ENCODE measurements at places on chromosomes 4 and X.
A peak's percentile ranks its signal among the peaks of the same experiment; 100 is the strongest.

- DNase-seq = no peak
Observed at GRCh38 chr4:110296892-110297291, 98.5 kb upstream of the ELOVL6 start.

GRCh38 chrX:110318664-110318968 lies 731 bp upstream of the AMMECR1 start:
- DNase-seq = no peak

DNA sequence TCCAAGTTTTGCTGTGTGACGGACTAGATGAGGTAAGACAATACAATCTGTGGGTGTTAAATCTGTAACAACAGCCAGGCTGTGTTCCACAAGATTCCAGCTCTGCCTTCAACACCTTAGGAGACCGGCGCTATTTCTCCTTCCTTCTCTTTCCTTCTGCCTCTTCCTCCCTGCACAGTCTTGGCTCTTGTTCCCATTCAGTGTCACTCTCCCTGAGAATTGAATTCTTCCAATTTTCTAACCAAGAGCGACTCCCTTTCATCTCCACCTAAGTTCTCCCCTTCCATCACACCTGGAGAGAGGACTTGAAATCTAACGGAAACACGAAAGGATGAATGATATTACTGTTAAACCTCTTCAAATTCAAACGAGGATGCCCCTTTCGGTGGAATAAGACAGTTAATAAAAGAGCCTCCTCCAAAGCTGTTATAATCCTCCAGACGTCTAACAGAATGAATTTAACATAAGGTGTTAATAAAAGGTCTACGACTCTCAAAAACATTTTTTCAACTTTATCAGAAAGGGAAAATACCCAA lies 2.7 kb downstream of the EPHA5 start:
- no peak for DNase-seq

GRCh38 chrX:23344238-23344903 lies 9.7 kb downstream of the PTCHD1 start:
- no peak for DNase-seq

- no peak for DNase-seq
Observed at GRCh38 chr4:169852481-169852880, 94.7 kb upstream of the HPF1 start.

- no peak for DNase-seq
Observed at GRCh38 chr4:5188130-5188529, 136.8 kb downstream of the STK32B start.

DNA sequence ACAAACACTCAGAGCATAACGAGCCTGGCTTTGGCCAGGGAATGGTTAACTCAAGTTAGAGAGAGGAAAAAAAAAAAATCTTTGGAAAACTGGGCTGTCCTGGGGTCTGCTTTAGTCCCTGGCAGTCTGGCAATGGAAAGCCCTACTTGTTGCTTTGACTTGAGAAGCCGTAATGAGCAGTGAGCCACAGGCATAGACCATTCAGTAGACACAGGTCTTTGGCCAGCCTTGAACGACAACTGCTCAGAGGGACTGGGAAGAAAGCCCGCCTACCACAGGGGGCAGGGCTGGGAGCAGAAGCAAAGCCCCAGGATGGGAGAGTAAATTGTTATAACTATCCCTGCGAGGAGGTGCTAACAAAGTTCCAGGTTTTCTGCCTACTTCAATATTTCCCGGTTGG lies 25.9 kb downstream of the SLC25A43 start:
- DNase-seq = no peak

GRCh38 chr4:180280726-180281297 lies 1962.4 kb upstream of the TENM3 start:
- no peak for DNase-seq

DNA sequence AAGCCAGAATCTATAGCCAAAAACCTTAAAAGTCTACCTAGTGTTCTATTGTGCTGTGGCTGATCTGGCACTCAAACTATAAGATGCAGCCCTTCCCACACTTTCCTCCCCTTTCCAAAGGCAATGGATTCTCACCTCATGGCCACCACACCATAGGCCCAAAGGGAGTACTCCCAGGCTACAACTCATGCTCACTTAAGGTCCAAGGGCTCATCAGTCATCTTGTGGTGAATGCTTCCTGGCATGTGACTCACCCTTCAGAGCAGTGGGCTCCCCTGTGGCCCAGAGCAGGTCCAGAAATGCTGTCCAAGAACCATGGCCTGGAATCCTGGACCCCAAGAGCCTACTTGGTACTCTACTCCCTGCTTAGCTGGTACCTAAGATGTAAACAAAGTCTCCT lies 181.0 kb downstream of the CHRDL1 start:
- DNase-seq = no peak

DNA sequence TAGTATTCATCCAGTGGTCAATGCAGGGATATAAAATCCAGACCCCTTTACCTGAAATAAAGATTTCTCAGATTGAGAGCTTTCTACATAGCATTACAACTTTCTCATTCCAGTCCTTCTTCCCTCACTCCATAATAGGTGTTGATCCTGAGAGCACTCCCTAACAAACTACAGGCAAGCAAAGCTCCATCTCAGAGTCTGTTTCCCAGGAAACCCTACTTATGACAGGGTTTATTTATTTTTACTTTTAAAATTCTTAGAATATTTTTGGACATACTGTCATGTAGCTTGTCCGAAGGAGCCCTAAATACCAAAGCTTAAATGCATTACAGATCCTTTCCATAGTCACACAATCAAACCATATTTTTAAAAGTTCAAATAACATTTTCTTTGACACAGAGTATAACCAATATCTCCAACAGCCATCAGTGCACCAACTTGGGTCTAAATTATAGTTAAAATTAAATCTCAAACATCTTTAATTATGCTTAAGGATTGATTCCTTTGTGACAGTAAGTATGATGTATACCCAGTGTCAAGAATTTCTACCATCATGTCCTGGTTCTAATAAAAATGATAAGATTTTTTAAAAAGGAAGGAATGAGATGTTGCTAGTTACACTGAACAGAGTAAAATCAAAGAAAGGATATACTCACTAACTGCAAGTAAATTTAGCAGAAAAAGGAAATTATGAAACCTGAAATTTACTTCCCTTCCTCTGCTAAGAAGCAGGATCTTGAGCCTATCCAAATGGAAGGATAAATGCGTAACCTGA lies 580.4 kb upstream of the ADGRL3 start:
- DNase-seq = no peak

DNA sequence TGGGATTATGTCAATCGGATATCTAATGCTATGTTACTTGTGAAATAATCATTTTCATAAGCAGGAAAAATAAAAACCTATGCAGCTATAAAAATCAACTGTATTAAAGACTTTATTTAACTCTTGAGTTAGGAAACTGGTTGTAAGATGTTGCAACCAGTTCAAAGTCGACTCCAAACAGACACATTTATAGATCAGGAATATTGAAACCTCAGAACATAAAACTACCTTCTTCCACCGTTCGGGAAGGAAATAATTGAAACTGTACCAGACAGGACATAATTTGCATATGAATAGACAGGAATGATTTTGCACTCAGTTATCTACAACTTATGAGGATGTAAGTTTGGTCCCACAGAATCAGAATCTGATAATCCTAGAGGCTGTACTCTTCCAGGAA lies 181.8 kb upstream of the STS start:
- DNase-seq = no peak

- no peak for DNase-seq
Observed at GRCh38 chr4:176968094-176968493, 175.4 kb upstream of the VEGFC start.

DNA sequence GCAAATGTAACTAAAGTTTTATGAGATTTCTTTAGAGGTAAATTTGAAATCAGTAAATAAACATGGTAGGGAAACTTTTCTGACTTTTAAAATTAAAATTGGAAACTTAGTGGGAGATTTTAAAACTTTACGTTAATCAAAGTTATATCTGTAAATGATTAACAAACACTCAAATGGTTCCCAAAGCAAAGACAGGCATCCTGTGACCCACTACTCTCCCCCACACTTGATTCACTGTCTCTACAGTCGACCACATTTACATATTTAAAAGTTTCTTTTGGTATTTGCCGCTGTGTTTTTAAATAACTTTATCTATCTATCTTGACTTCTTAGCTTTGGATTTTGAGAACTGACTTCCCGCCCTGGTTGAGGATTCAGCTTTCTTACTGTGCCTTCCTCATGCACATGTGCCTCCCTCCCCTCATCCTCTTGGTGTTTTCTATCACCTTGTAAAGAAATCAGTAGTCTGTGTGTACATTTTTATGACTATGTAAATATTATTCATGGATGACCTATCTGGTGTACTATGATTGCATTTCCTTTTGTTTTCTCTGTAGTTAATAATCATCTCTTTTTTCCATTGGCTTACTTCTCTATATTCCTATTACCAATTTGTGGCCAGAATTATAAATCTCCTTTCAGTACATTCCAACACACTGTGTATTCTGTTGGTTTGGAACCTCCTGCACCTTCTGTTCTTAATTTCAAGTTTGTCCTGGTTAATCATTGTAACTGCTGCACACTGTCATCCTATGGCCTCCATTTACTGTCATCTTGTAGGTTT lies 72.6 kb downstream of the WWC2 start:
- DNase-seq = no peak

GRCh38 chrX:16250296-16250695 lies 83.0 kb downstream of the MAGEB17 start:
- no peak for DNase-seq

GRCh38 chrX:25754399-25754798 lies 383.7 kb upstream of the MAGEB18 start:
- no peak for DNase-seq

DNA sequence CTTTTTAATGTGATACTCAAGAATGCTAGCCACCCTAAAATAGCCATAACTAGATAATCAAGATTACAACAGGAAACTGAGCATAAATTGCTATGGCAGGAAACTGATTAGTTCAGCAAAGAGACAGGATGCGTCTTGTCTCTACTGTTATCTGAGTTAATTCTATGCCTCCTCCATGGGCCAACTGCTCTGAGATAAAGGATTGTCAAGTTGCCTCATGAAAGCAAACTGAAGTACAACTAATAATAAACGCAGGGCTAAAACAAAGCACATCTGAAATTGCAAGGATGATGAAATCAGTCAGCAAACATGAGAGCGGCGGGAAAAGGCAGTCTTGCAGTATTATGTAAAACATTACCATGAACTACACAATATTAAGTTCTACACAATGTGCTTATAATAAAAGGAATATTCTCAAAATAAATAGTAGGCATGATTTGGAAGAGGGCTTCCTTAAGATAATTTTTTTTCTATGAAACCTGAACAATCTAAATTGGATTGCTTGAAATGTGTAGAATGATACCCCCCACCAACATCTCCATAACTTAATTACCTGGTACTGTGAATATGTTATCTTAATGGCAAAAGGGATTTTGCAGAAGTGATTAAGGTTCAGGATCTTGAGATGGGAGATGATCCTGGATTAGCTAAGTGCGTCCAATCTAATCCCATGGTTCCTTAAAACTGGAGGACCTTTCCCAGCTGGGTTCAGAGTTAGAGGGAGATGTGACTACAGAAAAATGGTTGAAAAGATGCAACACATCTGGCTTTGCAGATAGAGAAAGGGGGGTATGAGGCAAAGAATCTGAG lies 65.9 kb downstream of the ANTXR2 start:
- peak; percentile 8 for DNase-seq

DNA sequence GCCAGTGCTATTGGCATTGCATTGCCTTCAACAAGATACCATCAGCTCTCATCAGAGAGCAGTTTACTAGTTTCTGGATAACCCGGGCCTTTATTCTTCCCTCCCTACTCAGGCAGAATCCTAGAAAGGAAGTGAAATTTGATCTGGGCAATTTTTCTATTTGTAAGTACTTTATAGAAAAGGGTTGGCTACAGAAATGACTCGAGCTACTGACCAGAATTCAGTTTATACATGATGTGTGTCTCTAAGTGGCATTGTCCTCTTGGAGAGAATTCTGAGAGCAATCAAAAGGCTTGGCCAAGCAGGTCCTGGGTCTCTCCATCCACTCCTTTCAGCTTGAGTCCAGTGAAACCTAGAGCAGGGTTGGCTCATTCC lies 192.7 kb upstream of the LEF1 start:
- DNase-seq = no peak

- DNase-seq = no peak
Observed at GRCh38 chrX:100935767-100936166, 7.0 kb upstream of the XKRX start.

- DNase-seq = no peak
Observed at GRCh38 chrX:38837389-38837788, 36.1 kb downstream of the MID1IP1 start.

GRCh38 chr4:70994387-70995099 lies 1.1 kb downstream of the DCK start:
- no peak for DNase-seq

GRCh38 chrX:70437011-70437410 lies 7.6 kb upstream of the DLG3 start:
- DNase-seq = no peak

DNA sequence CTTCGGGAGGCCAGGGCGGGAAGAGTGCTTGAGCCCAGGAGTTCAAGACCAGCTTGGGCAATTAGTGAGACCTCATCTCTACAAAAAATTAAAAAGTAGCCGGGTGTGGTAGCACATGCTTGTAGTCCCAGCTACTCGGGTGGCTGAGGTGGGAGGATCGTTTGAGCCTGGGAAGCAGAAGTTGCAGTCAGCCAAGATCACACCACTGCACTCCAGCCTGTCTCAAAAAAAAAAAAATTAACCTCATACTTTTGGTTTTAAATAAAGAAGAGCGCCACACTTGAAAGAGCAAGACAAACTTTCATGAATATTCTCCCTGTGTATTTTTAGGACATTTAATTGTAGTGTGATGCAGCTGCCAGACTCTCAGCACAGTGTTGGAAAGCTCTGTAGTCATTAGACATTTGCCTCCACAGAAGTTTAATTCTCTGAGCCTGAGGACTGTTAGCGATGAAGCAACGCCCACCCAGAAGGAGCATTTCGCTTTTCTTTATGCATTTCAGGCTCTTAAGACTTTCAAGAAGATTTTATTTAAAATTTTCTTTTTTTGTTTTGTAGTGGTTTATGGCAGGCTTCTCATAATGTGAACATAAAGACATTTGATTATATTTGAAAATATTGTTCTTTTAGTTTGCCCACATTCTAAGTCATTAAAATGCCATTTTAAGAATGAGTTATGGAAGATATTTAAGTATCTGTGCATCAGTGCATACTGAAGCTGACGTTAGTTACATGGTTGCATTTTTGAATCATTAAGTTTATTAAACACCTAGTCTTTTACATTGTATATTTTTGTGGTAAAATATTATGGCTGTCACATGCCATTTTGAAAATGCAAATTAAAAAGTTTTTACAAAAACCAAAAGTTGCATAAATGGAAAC lies 45.8 kb downstream of the DCLK2 start:
- no peak for DNase-seq

GRCh38 chrX:132876523-132877338 lies 81.7 kb downstream of the HS6ST2 start:
- no peak for DNase-seq

DNA sequence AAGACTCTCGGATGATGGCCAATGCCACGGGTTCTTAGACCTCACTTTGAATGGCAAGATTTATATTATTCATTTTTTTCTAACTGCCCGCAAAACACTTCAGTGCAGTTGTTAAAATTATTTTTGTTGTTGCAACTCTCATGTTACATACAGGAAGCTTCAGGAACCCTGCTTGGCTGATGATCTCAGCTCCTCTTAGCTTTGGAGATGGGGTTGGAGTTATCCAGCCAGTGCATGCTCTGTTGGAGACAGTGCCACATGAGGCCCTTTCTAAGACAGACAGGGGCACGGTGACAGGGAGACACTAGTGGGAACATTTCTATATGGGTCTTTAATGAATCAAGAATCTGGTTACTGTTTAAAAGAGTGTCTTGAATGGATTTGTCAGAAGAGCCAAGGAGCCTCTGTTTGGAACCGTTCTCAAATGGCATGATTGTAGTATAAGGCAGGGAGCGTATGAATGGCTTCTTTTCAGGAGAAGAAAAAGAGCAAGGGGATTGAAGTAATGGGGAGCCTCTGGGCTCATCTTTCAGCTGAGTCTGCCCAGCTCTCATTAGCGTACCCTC lies 61.9 kb upstream of the ENPP6 start:
- no peak for DNase-seq
